Esophagus mucosa (tissue), 1 donor: ENCODE measurements at places on chromosomes 7 and 10. TPM values are rescaled to one million over a fixed set of nuclear protein-coding genes. Genes with fewer than 3 reads are reported as not detected.

DNA sequence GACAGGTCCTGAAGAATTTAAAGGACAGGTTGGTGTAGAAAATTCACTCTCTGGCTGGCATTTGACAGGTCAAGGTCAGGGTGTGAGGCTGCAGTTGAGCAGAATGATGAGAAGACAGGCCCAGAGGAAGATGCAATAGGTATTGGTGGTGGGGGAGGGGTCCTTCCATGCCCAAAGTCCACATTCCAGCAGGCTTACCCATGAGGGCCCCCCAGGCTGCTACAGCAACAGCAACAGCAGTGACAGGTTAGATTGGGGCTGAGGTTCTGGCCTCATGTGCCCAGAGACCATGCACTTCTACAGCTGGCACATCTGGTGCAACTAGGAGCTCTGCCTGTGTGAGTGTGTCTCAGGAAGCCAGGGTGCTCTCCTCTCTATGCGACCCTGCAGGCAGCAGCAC is 223.5 kb upstream of the GHITM start:
- ATAC-seq = no peak

DNA sequence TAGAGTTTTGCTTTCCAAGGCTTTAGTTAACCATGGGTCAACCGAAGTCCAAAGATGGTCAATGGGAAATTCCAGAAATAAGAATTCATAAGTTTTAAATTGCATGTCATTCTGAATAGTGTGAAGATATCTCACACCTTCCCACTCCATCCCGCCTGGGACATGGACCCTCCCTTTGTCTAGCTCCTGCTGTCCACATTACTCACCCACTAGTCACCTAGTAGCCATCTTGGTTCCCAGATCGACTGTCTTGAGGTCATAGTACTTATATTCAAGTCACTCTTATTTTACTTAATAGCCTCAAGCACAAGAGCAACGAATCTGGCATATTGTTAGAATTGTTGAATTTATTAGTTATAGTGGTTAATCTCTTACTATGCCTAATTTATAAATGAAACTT is 366.6 kb downstream of the PRPF18 start:
- ATAC-seq = no peak

GRCh38 chr10:49841615-49842332 is 79.7 kb upstream of the OGDHL start:
- ATAC-seq = no peak

Gene WDFY4
- total RNA-seq = 1.6 TPM

DNA sequence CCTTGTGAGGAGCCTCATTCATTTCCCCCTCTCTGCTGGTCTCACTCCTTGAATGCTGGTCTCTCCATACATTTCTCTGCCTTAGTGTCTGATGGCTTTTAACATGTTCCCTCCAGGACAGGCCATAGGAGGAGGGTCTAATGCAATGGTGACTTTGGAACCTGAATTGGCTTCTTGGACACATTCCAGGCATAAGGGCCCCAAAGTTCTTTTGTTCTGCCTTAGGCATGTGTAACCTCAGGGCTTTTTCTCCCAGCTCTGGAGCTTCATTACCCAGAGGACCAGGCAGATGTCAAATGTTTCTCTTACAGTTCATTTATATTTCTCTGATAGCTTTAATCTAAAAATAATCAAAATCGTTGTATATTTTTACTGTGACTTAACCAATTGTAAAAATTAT is 162.6 kb downstream of the SDK1 start:
- no peak for ATAC-seq

Gene ENTPD1
- 9.2 TPM for total RNA-seq

DNA sequence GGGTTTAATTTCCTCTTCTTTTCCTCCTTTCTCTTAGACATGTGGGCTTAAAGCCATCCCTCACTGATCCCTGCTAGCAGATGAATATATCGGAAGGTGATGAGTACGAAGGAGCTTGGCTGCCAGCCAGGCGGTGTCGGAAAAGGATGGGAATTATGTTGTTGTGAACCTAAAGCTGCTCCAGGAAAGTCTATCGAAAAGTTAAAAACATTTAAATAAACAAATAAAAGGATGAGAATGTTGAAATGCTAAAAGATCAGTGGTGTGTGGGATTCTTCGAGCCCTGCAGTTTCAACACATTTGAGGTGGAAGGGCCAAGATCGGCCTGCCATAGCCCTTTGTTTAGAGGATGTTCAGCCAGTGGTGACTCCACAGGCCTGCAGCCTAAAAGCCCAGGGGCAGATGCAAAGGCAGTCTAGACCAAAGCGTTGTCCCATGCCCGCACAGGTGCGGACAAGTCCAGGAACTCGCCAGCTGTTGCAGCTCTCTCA is 107.9 kb downstream of the JCAD start:
- peak; percentile 54 for ATAC-seq

- no peak for ATAC-seq
Measured at GRCh38 chr7:134901389-134902020, 84.8 kb upstream of the AGBL3 start.

DNA sequence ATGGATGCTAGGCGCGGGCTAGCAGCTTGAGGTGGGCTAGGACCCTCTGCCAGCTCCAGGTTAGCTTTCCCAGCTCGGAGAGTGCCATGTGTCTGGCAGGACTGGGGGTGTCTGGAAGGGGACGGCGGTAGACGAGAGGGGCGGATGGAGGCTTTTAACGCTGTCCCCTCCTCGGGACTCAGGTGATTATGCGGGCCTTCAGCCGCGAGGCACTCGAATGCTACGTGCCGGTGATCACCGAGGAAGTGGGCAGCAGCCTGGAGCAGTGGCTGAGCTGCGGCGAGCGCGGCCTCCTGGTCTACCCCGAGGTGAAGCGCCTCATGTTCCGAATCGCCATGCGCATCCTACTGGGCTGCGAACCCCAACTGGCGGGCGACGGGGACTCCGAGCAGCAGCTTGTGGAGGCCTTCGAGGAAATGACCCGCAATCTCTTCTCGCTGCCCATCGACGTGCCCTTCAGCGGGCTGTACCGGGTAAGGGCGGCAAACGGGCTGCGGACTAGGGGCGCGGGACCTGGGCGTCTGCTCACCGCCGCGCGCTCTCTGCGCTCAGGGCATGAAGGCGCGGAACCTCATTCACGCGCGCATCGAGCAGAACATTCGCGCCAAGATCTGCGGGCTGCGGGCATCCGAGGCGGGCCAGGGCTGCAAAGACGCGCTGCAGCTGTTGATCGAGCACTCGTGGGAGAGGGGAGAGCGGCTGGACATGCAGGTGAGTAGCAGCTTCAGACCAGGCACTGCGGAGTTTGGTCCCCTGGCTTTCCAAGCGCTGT is 1.1 kb downstream of the CYP26A1 start:
- no peak for ATAC-seq

GRCh38 chr7:22296916-22297315 is 60.0 kb downstream of the RAPGEF5 start:
- no peak for ATAC-seq

GRCh38 chr10:101031128-101031795 is at the start of the genes PDZD7 and SFXN3:
PDZD7 (minus strand) TSS chr10:101031129; CDS start chr10:101030219, 910 bp downstream.
SFXN3 (plus strand) TSS chr10:101031234; CDS start chr10:101034695, 3,461 bp downstream.
- peak; percentile 89 for ATAC-seq

DNA sequence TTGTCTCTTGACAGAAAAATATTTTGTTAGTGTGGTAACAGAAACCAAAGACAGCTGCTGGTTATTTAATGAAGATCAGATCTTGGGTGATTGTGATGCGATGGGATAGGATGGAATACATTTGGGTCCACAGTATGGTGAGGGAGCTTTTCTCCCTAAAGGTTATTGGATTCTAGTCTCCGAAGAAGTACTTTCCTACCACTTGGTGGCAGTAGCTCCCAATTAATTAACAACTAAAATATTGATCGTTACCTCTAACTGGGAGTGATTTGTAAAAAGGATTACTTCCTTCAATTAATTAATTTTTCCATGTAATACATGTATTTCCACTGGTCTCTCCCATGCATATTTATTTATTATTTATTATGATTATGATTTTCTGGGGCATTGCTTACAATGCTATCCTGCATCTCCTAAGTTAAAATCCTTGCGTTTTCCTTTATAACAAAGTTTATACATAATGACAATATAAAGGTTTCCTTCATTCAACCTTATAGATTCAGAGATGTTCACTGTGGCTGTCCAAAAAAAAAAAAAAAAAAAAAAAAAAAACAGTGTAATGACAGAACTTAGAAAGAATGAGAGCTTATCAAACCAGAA is 25.6 kb downstream of the TMEM196 start:
- ATAC-seq = no peak

Gene SLC18A2
- total RNA-seq = 0.12 TPM

- ATAC-seq = no peak
Measured at GRCh38 chr10:98417973-98418664, 3.1 kb upstream of the PYROXD2 start.

DNA sequence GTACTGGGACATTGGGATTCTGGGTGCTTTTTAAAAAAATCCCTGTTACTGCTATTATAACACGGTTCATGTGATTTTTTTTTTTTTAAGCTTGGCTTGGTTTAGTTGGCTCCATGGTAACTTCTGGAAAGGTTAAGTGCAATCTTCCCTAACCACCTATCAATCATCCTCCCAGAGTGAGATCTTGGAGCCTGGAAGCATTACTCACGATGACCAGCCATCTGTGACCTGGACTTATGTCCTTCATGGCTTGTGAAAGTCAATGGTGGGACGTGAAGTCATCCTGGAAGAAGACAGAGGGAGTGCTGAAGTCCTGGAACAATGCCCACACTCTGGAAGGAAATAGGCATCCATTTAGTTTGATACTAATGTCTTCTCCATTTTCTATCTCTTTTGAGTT is 135.5 kb upstream of the FRMD4A start:
- no peak for ATAC-seq

Gene LFNG
- total RNA-seq = 5.7 TPM

GRCh38 chr7:143459359-143459758 is 16.1 kb downstream of the TAS2R60 start:
- ATAC-seq = peak; percentile 80

DNA sequence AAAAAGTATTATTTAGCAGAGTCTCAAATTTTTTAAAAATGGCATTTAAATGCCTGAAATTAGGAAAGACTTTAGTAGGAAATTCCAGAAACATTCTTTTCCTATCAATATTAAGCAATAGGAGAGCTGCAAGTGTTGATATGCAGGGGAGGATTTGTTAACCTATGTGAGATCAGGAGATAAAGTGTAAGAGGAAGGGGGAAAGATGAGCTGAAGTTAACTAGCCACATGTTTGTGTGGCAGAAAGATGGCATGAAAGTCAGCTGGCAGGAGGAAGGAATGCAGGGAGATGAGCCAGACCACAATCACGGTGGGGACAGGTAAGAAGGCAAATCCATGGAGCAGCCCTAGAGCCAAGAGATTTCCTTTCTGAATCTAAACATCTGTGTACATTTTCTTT is 303.6 kb downstream of the MAGI2 start:
- ATAC-seq = no peak

DNA sequence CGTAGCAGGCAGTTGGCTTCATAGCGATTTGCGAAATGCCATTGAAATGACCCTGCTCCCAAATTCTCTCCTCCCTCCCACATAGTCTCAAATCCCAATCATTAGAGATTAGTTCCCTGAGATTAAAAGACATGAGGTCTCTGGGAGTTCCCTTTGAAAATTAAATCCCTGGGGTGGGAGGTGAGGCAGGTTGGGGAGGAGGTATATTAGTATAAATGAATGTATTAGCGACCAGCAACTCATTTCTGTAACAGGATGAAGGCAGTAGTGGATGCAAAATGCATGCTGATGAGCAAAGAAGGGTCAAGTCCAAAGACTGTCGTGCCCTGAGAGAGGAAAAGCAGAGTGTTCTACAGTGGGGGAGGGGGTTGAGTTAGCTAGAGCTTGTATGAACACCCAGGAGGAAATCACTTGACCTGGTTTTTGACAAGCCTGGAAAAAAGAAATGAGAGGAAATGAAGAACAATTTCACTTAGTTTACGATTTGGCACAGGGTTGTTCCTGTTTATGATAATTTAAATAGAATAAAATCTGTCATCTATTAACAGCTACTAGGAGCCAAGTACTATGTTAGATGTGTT is 79.6 kb upstream of the MTPN start:
- ATAC-seq = no peak

- ATAC-seq = no peak
Measured at GRCh38 chr10:1523221-1523620, 214.1 kb downstream of the ADARB2 start.

Gene UMAD1
- total RNA-seq = 5.3 TPM

GRCh38 chr10:89516149-89516832 is 19.1 kb downstream of the SLC16A12 start:
- no peak for ATAC-seq

DNA sequence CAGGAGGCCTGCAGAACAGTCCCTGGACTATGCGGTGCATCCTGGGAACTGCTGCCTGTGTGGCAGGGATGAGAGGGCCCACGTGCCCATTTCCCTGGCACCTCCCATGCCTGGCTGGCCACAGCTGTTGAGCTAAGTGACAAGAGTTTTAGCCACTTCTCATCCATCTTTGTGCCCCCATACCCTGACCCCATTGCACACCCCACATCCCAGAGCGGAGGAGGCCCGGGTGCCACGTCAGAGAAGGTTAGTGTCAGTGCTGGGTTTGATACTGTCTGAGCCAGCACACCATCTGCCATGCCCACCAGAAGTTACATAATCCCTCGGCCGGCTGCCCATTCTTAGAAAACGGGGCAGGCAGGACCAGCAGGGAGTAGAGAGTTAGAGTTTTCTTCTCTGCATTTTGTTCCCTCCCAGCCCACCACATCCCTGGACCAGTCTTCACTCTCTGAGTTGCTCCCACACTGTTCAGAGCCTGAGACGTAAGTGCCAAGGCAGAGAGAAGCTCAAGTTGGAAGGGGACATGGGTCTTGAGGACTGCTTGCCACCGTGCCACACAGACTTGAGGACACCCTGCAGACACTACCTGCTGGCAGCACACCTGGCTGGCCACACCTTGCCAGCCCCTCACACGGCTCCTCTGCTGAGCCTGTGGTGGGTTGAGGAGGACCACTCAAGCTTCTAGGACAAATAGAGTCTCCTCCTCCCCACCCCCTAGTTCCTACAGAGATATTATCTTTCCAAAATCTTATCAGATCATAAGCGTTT is 13.1 kb downstream of the UNC5B start:
- ATAC-seq = no peak

Gene TMEM270
- not detected for total RNA-seq

DNA sequence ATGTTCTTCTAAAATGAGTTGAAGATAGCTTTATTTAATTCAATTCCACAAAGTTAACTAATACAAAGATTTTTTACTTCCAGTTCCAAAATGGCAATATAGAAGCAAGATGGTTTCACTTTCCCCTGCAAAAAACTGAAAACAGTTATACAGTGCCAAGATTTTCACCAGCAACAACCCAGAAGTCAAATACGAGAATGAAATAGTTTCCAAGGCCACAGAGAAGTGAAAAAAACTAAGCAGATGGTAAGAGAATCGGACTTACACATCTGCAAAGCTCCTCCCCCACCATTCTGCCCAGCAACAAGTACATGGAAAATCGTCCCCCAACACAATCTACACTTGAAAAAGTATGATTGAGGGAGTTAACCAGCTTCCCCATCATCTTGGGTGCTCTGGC is 30.3 kb upstream of the KEL start:
- ATAC-seq = no peak

- no peak for ATAC-seq
Measured at GRCh38 chr10:75098902-75099673, 12.4 kb upstream of the SAMD8 start.

DNA sequence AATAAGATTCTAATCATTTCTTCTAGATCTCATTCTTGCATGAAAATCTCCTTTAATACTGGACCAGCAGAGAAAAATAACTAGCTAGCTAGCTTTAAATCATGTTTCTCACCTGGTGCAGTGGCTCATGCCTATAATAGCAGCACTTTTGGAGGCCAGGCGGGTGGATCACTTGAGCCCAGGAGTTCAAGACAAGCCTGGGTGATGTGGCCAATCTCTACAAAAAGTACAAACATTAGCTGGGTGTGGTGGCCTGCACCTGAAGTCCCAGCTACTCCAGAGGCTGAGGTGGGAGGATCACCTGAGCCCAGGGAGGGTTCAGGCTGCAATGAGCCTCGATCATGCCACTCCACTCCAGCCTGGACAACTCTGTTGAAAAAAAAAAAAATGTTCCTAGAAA is 99.2 kb downstream of the BAMBI start:
- no peak for ATAC-seq

Gene ABCC2
- 0.36 TPM for total RNA-seq
